Thymus (tissue), 14 donors: ENCODE measurements at places on chromosomes 2 and 18.

GRCh38 chr18:75323821-75324585 is 103.5 kb downstream of the SMIM21 start:
- no peak for DNase-seq

DNA sequence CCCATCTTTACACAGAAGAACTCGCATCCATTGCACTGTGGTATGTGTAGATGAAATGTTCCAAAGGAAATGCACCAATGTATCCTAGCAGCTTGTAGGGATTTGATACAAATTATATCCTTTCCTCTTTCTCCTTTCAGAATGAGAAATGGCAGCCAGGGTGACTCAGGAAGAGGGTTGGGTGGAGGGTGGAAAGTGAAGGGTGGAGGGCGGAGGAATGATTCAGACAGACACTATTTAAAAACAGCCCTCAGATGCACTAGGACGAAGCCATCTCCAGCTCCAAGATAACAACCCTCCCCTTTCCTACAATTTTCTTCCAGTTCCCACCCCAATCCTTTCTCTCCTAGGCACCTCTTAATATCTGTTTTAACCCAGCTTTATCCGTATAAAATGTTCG is 96.2 kb upstream of the STK39 start:
- DNase-seq: no peak

DNA sequence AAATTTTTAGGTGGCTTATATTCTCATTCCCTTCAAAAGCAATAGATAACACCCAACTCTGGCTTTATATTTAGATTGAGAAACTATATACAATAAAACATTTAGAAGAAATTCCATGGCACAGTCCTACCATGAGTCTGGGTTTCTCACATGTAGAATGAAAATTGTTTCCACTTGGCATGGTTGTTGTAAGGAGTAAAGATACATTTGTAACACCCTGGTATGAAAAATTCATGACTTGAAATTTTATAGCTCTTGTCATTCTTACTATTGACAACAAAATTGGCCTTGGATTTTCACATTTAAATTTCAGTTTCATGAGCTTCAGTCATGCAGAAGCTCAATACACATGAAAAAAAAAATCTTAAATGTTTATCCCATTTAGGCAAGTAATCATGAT is 92.5 kb upstream of the CBLN2 start:
- no peak for DNase-seq

- no peak for DNase-seq
Observed at GRCh38 chr2:68837861-68838341, 33.3 kb downstream of the BMP10 start.

GRCh38 chr2:56009758-56010458 is 86.3 kb upstream of the EFEMP1 start:
- no peak for DNase-seq

- no peak for DNase-seq
Observed at GRCh38 chr2:136049011-136049742, 63.8 kb upstream of the DARS1 start.

- no peak for DNase-seq
Observed at GRCh38 chr2:217417536-217417935, 557.7 kb upstream of the TNP1 start.

GRCh38 chr2:98020992-98021713 is 25.4 kb upstream of the TMEM131 start:
- no peak for DNase-seq

GRCh38 chr2:70525032-70525431 is 28.6 kb downstream of the TGFA start:
- no peak for DNase-seq

DNA sequence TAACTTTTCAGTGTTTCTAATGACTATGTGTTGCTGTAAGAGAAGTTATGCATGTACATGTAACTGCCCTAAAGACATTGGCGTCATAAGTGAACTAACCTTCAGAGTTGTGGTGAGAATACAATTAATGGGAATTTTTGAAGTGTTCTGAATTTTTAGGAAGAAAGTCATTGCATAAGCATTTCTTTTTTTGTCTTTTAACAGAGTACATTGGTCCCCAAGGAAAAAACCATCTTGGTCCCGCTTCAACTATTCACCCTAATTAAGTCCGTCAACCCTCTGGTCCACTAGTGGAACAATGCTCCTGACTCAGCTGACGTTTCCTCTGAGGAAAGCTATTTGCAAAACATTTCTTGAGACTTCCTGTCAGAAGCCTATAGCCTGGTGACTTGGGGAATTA is 41.1 kb upstream of the VIT start:
- DNase-seq: no peak
